GM12878 (cell line): ENCODE measurements at places on chromosomes 3 and 15.

DNA sequence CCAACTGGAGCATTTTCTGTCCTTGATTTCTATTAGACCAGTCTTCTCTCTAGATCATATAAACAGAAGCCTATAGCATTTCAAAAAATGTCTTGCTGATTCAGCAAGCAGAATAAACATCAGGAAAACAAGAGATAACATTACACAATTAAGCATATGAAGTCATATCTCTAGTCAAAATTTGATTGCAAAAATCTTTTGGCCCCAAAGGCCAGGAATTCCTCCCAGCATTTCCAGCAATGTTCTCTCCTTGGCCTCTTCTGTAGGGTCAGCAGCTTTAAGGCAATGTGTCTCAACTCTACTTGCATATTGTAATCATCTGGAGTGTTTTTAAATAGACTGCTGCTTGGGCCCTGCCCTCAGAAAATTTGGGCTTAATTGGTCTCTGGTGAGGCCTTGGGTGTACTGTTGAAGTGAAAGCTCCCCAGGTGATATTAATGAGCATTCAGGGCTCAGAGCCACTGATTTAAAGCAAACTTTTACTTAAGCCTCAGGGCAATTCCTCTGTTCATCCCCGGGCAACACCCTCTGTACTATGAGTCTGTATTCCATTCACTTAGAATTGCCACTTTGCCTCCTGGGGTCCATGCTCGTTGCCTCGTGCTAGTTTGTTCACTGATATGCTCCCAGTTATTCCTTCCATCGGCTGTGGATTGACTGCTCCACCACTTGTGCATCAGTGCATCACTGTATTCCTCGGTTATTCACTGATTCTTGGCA lies 1072.6 kb downstream of the ROBO2 start:
- no peak for DNase-seq

GRCh38 chr15:99014803-99015697 lies 7.5 kb upstream of the PGPEP1L start:
- DNase-seq: no peak

DNA sequence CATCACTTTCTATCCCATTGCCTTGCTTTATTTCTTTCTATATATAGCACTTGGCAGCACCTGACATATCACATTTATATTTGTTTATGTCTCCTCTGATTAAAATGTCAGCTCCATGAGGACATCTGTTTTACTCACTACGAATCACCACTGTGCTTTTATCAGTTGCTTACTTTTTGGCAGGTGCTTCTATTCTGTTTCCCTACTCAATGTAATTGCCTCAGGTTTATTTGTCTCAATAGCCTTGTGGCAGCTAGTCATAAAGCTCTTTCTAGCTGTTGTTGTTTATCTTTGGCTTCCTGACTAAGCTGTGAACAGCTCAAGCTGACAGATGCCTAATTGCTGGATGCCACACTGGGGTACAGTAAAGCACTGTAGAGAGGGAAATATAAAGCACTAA lies 85.5 kb downstream of the VPS13C start:
- no peak for DNase-seq

DNA sequence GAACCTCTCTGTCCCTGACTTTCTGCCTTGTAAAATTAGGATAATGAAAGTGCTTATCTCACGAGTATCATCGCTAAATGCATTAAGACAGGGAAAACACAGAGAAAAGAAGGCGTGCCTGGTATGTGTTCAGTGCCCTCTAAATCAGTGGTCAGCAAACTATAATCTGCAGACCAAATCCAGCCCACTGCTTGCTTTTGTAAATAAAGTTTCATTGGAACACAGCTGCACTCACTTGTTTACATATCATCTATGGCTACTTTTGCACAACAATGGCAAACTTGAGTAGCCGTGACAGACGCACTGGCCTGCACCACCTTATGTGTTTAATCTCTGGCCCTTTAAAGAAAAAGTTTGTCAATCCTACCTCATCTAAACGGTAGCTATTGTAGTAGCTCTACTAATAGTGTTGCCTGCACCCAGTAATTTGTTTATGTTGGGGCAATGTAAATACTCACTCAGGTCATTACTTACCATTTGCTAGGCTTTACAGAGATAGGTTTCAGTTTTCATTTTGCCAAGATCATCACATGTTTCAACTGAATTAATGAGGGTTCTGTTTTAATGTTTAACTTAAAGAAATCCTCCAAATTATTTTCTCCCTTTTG lies 229.4 kb downstream of the FEZF2 start:
- DNase-seq: no peak

GRCh38 chr3:31356941-31357340 lies 175.8 kb upstream of the STT3B start:
- no peak for DNase-seq

GRCh38 chr15:70128414-70129140 lies 30.9 kb upstream of the TLE3 start:
- no peak for DNase-seq

DNA sequence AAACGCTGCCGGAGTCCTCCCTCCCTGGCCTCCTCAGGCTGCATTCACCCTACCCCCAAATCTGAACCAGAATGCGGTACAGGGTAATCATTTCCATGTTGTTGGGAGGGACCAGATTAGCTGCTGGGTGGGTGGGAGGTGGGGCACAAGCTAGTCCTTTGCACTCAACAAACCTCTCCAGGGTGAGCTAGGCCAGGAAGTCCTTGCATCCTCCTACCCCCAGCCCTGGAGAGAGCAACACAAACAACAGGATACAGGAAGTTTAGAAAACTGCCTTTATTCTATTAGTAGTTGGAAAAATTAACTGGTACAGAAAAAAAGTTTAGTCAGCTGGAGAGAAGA lies 702 bp upstream of the GPX1 start:
- no peak for DNase-seq

DNA sequence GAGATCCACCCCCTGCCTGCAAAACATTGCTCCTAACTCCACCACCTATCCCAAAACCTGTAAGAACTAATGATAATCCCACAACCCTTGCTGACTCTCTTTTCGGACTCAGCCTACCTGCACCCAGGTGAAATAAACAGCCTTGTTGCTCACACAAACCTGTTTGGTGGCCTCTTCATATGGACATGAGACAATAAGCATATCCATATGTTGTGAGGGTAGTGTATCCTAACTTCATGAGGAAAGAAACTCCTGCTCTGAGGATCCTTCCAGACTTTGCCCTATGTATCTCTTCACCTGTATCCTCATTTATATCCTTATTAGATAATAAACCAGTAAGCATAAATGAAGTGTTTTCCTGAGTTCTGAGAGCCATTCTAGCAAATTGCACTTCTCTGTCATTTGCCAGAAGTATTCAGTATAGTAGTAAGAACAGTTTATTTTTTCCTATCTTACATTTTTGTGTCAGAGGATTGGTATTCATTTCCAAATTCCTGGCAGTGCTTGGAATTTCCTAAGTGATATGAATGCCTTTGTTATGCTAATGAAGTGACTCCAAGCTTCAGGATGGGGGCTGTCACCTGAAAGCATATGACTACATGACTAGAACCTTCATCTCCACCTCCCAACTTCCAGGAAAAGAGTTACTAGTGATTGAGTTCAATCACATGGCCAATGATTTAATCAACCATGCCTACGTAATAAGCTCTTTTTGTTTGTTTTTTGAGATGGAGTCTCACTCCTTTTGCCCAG lies 30.2 kb downstream of the TTBK2 start:
- no peak for DNase-seq

- DNase-seq: no peak
Measured at GRCh38 chr3:40754994-40755393, 230.2 kb downstream of the ZNF621 start.
